ENCODE measurements at places on chromosomes 16 and 17.
A peak's percentile ranks its signal among the peaks of the same experiment; 100 is the strongest.

GRCh38 chr17:38625482-38625881 lies 19.7 kb upstream of the SRCIN1 start:
- no peak for DNase-seq

GRCh38 chr16:88459366-88460073 lies 6.4 kb downstream of the ZFPM1 start:
- DNase-seq = no peak

- no peak for DNase-seq
Measured at GRCh38 chr17:7927596-7927995, 2.1 kb downstream of the KCNAB3 start.

- DNase-seq = no peak
Measured at GRCh38 chr16:180681-181564, 664 bp downstream of the HBQ1 start.

GRCh38 chr16:57191056-57191571 lies 5.0 kb downstream of the RSPRY1 start:
- no peak for DNase-seq

GRCh38 chr16:17244872-17245551 lies 225.7 kb downstream of the XYLT1 start:
- DNase-seq = no peak

GRCh38 chr16:50596762-50597450 lies 48.7 kb downstream of the NKD1 start:
- DNase-seq = no peak

DNA sequence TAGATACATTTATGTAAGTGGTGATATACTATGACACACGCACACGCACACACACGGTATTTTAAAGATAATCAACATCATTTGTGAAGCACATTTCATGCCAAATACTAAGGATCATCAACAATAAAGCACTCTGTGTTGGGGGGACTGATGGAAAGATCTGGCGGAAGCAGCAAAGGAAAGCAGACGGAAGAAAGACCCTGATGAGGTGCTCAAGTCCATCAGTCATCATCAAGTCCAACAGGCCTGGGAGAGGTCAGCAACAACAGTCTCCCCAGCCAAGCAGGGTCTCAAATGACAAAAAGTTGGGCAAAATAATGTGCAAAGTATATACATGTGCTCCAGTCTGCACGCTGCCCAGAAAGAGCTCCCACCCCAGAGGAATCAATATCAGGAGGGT lies 55.5 kb downstream of the HIC1 start:
- no peak for DNase-seq

DNA sequence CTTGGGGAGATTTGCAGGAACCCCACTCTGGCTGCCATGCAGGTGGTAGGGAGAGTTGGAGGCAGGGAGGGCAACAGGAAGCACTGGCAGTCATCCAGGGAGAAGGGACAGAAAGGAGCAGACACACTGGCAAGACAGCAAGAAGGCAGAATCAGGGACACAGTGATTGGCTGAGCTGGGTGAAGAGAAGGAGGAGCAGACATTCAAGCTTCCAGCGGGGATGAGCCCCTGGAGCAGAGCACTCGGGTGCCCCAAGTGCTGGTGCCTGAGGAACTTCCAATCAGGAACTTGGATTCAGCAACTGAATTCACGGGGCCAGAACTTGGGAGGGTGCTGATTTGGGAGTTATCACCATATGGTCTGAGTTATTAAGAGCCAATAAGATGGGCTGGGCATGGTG lies 6.3 kb upstream of the ITGA3 start:
- no peak for DNase-seq

- no peak for DNase-seq
Measured at GRCh38 chr16:18803569-18804462, 2.5 kb upstream of the ARL6IP1 start.

DNA sequence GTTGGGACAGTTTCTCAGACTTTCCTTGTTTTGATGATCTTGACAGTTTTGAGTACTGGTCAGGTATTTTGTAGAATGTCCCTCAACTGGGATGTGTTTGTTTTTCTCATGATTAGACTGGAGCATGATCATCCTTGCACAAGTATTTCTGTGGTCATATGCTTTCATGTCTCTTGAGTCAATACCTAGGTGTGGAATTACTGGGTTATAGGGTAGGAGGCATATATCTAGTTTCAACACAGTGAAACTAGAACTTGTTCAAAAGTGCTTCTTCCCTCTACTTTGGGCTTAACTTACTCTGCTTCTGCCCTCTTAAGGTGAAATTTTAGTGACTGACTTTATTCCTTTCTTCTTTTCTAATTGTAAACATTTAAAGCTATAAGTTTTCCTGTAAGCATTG lies 30.1 kb downstream of the IKZF3 start:
- no peak for DNase-seq

GRCh38 chr16:86534779-86535615 lies 20.0 kb downstream of the MTHFSD start:
- no peak for DNase-seq

GRCh38 chr16:89112377-89113151 lies 18.9 kb downstream of the ACSF3 start:
- peak; percentile 66 for DNase-seq

DNA sequence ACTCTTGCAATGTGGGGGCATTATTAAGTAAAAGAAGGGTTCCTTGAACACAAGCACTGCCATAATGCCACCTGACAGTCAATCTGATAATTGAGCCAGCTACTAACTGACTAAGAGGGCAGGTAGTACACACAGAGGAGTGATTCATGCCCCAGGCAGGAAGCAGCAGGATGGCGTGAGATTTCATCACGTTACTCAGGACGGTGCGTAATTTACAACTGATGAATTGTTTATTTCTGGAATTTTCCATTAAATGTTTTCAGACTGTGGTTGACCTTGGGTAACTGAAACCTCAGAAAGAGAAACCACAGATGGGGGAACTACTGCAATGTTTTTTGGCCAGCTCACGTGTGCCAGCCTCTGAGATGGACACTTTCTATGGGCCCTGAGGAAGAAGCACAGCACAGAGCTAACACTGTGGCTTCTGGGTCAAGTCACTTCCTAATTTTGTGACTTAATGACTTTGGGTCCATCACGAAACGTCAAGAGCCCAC lies 46.7 kb downstream of the C17orf67 start:
- no peak for DNase-seq

- no peak for DNase-seq
Measured at GRCh38 chr16:21126518-21126917, 24.1 kb downstream of the DNAH3 start.

- peak; percentile 63 for DNase-seq
Measured at GRCh38 chr17:17343896-17344506, 40.8 kb downstream of the NT5M start.

DNA sequence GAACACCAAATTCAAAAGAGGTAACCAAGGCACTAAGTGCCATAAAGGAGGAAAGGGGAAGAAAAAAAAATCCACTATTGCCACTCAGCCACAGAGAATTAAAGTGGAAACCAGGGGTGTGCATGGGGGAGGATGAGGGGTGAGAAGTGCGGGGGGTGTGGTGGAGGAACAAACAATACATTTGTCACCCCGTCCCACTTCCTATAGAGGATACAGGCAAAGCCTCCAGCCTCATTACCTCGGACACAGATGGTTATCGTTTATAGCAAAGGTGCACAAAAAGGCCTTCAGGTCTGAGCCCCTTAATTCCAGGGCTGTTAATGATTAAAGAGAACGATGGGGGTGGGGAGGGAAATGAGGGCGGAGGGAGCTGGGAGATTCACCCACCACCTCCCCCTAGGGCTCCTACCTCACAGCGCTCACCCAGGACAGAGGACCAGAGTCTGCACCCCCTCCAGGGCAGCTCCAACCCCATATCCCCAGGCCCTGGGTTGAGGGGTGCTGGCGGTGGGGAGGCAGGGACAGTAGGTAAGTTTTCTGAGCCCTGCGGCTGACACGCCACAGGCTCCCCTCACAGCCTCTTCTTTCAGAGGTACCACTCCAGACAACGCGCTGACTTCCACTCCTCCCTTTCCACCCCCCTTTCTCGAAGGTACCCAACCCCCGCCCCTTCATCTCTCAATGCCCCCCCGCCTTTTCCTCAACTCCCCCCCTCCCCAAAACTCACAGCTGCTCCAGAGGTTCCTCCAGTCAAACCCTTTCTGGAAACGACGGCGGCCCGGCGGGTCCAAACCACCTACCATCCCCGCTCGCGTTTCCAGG lies 470 bp downstream of the DCUN1D3 start:
- peak; percentile 87 for DNase-seq

DNA sequence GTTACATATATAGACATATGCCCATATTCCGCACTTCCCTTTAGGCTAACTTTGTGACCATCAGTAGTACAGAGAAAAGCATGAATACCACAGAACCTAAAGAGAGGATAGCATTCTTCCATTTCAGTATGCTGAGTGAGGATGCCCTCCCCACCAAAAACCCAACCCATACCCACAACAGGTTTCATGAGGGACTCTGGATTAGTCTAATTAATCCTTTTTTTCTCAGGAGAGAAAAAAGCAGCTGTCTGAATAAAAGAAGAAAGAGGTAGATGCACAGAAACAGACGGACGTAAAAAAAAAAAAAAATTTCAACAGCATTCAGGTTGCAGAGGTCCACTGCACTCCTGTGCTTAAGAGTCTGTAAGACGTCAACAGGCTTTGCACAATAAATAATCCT lies 6.7 kb downstream of the MMD start:
- no peak for DNase-seq

DNA sequence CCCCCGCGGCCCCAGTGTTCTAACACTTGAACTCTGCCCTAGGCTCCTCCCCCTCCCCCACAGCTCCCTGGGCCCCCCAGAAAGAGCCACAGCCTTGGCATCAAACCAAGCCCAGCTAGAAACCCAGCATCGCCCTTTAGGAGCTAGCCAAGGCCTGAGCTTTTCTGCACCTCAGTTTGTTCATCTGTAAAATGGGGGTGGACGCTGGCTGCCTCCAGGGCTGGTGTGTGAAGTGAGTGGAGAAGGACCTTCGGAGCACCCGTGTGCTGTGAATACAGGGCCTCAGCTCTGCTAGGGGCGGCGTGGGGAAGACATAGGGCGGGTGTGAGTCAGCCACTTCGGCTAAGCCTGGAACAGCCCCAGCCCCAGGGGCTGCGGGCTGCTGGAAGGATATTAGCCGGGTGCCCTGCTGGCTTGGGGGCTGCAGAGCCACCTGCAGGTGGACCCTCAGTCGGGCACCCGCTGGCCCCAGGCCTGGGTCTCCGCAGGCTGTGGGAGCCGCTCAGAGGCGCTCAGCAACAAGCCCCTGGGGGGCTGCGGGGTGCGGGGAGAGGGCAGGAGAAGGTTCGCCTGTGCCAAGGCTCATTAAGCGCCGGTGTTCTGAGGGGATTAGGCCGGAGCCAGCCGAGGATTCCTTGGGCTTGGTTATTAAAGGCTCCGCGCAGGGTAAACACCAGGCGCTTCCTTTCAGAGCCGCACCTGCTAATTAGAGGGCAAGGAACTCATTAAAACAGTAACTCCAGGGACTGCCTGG lies 217.0 kb upstream of the CIBAR2 start:
- no peak for DNase-seq

GRCh38 chr17:49610883-49611584 lies 35.4 kb downstream of the NXPH3 start:
- DNase-seq = no peak

DNA sequence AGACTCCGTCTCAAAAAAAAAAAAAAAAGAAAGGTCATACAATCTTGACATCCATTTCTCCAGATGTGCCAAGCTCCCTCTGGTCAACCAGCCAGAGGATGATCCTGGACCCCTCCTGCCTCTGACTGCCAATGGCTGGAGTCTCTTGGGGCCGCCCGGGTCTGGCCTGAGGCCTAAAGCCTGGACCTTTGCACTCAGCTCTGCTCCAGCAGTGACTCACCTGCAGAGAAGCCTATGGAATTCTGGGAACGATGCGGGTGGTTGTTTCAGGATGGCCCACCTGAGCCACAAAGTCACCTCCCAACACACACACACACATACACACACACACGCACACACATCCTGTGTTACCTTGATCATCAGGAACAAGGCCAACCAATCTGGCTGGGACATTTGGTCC lies 64.0 kb upstream of the DNAH17 start:
- peak; percentile 19 for DNase-seq

- no peak for DNase-seq
Measured at GRCh38 chr16:66367968-66368891, 1.7 kb downstream of the CDH5 start.

DNA sequence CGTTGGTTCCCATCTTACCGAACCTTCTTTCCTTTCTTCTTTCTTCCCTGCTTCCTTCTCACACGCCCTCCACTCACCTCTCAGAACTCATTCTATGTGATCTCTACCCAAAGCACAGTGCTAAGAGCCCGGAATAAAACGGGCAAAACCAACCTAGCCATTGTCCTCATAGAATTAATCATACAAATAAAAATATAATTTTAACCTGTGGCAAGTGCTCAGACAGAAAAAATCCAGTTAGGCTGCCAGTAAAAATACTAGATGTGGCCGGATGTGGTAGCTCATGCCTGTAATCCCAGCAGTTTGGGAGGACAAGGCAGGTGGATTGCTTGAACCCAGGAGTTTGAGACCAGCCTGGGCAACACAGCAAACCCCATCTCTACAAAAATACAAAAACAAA lies 27.0 kb downstream of the BMERB1 start:
- no peak for DNase-seq

- no peak for DNase-seq
Measured at GRCh38 chr16:55454861-55455260, 24.1 kb upstream of the MMP2 start.

- no peak for DNase-seq
Measured at GRCh38 chr16:64481497-64481896, 640.4 kb downstream of the CDH11 start.

DNA sequence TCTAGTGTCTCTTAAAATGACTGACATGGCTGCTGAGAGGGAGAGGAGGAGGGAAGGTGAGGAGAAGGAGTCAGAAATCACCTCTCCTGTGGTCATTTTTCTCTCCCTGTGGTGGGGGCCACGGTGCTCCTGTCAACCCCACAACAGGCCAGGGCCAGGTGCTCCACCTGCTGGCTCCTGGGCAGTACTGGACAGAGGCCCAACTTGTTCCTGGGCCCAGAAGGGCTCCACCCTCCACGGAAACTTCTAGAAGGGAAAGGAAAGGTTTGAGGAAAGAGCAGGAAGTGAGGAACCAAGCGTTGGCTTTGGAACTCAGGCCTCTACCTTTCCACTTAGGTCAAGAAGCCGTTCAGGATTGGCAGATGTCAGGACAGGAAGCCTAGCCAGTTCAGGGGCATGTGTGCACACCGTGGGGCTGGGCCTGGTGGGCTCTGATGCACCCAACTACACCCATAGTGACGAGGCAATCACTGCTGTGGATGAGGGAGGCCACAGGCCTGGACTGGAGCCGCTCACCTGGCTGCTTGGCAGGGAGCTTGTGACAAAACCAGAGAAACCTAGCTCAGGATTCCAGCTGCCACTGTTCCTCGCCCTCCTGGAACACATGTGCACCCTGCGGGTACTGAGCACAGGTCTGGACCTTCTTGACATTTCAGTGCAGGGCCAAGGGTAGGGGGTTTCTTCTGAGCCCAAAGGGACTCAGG lies 36.1 kb downstream of the WNT3 start:
- no peak for DNase-seq

- DNase-seq = no peak
Measured at GRCh38 chr17:47866941-47867340, 16.0 kb upstream of the SP6 start.

- no peak for DNase-seq
Measured at GRCh38 chr16:47037396-47037745, 63.9 kb upstream of the DNAJA2 start.

- peak; percentile 100 for DNase-seq
Measured at GRCh38 chr17:48025040-48025903, 12.3 kb downstream of the COPZ2 start.

GRCh38 chr16:63720848-63721247 lies 1401.0 kb downstream of the CDH11 start:
- no peak for DNase-seq

GRCh38 chr17:4772235-4772613 lies 538 bp downstream of the TM4SF5 start:
- DNase-seq = no peak

- no peak for DNase-seq
Measured at GRCh38 chr17:22454070-22454999, 762.0 kb downstream of the KCNJ18 start.

Data from spleen (tissue), 13 donors.